ENCODE measurements at places on chromosomes 3 and 15. TPM values are rescaled to one million over a fixed set of nuclear protein-coding genes. Genes with fewer than 3 reads are reported as not detected.
A peak's percentile ranks its signal among the peaks of the same experiment; 100 is the strongest.

DNA sequence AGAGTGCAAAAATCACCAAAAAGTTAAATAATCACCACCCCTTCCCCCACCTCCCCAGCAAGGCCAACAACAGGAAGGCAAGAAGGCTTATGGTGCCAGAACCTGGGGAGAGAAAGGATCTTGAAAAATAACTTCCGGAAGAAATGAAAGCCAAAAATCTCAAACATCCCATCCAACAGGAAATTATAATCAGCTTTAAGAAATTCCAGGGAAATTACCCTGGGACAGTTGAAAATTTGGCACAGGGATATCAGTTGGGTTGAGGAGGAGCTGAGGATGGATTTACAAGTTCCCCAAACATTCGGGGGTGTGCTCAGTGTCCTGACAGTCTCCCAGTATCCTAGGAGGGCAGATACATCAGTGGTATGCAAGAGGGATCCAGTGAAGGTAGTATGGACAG lies 82.7 kb downstream of the POLR2M start:
- no peak for DNase-seq

- DNase-seq: no peak
Observed at GRCh38 chr3:38636464-38636863, 13.0 kb downstream of the SCN5A start.

DNA sequence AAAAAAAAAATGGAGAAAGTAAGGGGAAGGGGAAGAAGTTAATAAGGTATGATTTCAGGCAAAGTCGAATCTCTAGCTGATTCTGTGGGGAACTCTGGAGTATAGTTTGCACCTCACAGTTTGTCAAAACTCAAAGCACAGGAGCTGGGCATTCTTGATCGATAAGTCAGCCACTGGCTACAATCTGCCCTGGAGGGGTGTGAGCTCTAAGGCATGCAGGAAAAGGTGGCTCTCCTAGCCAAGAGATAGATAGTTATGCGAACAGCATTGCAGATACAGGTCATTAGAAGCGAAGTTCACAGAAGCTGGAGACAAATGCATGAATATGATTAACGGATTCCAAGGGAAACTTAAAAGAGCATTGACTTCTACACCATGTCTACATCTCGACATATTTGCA lies 952.6 kb downstream of the AGBL1 start:
- no peak for DNase-seq

DNA sequence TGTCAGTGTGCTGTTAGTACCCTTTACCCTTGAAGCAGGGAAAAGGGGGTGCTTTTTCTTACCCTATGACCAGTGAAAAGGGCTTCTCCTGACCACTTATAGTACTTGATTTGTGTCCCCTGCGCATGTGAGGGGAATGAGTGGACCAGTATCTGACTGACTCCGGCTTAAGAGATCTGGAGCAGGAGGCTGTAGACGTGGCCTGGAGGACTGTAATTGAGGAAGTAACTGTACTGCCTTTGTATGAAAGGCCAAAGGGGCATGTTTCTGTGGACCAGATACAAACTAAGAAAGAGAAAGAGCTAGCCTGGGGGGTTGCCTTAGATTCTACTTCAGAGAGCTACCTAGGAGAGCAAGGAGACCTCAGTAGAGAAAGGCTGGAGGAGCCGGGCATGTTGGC lies 89.9 kb upstream of the TBL1XR1 start:
- DNase-seq: no peak

DNA sequence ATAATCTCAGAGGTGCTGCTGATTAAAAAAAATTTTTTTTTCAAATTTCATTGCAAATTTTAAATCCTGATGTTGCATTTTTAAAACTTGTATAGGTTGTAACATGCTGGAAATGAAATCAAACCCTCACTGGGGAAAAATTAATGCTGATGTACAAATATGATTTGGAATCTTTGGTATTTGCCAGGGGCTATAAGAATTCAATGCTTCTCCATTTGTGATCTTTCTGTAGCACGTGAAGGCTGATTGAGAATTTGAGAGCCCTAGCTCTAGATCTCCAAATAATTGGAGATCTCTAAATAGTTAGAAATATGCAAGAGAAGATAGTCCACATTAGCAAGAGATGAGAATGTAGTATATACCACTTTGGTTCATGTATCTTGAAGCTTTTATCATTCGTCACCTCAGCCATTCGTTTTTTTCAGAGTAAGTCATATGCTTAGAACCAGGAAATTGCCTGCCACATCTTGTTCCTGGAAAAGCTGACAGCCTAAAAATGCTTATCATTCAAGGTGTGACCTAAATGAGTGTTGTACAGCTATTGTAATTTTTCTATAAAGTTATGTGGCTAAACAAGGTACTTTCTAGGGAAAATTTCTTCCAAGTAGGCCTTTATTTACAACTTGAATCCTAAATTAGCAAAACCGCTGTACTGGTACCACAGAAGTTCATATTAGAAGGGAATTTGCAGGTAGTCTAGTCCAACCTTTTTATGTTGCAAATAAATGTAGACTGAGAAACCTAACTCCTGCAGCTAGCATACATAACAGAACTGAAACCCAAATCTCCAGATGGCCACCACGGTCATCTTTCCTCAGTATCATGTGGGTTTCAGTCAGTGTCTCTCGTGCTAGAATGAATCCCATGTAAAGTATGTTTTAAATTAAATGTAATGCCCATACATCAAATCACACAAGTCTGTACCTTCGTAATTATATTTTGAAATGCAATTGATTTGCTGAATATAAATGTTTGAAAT lies 48.5 kb downstream of the FNDC3B start:
- no peak for DNase-seq

GRCh38 chr15:68186671-68187397 lies 18.3 kb downstream of the CALML4 start:
- DNase-seq: no peak

- DNase-seq: no peak
Observed at GRCh38 chr3:187914231-187914630, 169.0 kb upstream of the BCL6 start.

DNA sequence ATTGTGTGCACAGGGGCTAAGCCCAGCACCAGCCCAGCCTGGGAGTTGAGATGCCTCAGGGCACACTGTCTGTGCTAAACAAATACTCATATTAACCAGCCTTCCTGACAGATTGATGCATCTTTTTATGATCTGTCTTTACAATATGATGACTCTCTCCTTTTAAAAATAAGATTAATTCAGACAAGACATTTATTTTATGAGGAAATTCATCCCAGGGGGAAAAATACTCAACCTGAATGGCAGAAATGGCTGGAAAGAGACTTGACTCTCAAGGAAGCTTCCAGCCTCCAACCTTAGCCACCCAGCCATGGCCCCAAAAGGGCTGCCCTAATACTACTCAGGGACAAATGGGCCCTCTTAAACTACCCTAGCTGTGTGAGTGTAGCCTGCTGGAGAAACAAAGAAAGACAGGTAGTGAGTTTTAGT lies 46.9 kb downstream of the NOX5 start:
- no peak for DNase-seq

DNA sequence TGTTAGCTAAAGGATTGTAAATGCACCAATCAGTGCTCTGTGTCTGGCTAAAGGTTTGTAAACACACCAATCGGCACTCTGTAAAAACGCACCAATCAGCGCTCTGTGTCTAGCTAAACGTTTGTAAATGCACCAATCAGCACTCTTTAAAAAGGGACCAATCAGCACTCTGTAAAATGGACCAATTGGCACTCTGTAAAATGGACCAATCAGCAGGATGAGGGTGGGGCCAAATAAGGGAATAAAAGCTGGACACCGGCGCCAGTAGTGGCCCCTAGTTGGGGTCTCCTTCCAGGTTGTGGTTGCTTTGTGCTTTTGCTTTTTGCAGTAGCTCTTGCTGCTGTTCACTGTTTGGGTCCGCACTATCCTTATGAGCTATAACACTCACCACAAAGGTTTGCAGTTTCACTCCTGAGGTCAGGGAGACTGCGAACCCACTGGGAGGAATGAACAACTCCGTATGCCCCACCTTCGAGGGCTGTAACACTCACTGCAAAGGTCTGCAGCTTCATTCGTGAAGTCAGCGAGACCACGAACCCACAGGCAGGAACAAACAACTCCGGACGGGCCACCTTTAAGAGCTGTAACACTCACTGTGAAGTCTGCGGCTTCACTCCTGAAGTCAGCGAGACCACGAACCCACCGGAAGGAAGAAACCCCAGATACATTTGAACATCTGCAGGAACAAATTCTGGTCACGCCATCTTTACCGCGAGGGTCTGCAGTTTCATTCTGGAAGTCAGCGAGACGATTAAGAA lies 1.1 kb upstream of the SUCLG2 start:
- DNase-seq: no peak

DNA sequence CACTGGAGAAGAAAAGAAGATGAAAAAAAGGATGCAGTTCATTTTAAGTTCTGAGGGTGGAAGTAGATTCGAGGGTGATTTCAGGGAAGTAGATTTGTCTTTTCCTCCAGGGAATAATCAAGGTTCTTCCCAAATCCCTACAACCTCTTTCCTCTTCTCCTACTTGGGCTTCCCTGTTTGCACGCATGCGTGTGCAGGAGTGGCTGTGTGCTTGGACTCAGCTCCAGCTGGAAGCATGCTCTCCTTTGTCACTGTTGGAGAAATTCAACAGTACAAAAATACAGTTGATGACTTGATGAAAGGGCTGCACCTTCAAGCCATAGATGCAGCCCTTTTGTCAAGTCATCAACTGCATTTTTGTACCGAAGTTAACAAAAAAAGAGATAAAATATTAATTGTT lies 3.8 kb downstream of the OR5K2 start:
- DNase-seq: no peak

- DNase-seq: peak; percentile 58
Observed at GRCh38 chr3:184561913-184562877, 610 bp downstream of the EPHB3 start.

GRCh38 chr15:91624353-91624968 lies 229.0 kb upstream of the SLCO3A1 start:
- DNase-seq: no peak

DNA sequence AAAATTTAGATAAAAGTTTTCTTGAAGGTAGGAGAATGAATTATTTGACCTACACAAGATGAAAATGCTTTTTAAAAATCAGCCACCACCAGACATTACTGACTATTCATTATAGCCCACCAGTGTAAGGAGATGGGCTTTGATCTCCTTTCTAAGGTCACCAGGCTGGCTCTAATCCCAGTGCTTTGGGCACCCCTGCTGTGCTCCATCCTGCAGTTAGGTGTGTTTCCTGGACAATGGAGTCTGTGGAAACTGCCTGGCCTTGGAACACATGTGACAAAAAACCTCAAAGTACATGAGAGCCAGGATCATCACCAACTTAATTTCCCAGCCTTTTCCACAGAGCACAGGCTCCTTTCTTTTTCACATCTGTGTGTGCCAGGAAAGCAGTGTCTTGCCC lies 260.9 kb downstream of the CHST2 start:
- DNase-seq: no peak

GRCh38 chr15:65384505-65384894 lies 6.7 kb upstream of the IGDCC3 start:
- DNase-seq: no peak

ARRDC4 gene
- 3.8 TPM for total RNA-seq

AP3B2 gene
- 0.24 TPM for total RNA-seq

RPLP1 gene
- 148 TPM for total RNA-seq

PYDC2 gene
- total RNA-seq: not detected

MYLK gene
- total RNA-seq: 52.7 TPM

TRIM42 gene
- total RNA-seq: not detected

LTF gene
- not detected for total RNA-seq

CYP1A2 gene
- total RNA-seq: not detected

GLT8D1 gene
- total RNA-seq: 62.4 TPM

PLIN1 gene
- total RNA-seq: 0.29 TPM
